ENCODE measurements at places on chromosomes 3 and 15.
A peak's percentile ranks its signal among the peaks of the same experiment; 100 is the strongest.

DNA sequence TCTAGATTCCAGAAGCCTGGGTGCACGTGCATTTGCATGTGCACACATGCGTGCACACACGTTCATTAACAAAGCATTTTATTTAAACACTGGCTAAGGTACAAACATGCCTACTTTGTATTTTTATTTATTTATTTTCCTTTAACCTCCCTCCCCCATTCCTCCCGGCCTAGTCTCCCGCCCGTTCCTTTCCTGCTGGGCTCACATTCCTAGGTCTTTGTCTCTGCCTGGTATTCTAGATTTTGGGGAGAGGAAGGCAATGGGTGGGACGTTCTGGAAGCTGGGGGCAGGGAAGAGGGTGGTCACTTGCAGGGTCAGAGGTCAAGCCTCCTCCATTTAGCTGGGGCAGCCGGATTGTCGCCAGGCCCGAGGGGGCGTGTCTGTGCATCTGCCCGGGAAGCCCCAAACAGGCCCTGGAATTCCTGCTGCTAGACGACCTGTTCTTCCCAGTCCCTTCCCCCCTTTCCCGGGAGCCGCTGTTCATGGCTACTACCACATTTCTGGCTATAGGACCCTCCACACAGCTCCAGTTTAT, 51.8 kb downstream of the TRIM71 start:
- DNase-seq, result no peak

DNA sequence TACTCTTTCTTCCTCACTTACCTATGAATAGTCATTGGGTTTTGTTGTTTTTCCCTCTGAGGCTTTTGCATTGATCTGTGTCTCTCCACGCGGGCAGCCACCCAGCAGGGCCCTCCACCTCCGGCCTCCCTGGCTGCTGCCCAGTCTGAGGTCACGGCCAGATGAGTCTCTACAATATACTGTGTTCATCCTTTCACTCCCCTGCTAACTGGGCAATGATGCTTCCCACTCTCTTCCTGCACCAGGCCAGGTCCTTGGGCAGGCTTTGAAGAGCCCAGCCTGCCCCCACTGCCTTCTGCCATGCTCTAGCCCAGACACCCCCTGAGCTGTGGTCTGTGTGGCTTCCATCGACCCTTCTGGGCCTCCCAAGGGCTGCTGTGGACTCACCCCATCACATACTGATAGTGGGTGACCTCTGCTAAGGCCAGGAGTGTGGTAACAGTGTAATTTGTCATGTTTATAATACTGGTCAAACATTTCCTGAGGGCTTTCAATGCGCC, 18.0 kb downstream of the PDIA5 start:
- DNase-seq, result peak; percentile 15

- DNase-seq, result no peak
Measured at GRCh38 chr3:130456540-130456939, 60.4 kb upstream of the COL6A6 start.

GRCh38 chr3:47523310-47524073, 10.0 kb upstream of the ELP6 start:
- no peak for DNase-seq

- DNase-seq, result no peak
Measured at GRCh38 chr3:44984335-44984734, 8.3 kb downstream of the EXOSC7 start.

- DNase-seq, result no peak
Measured at GRCh38 chr3:194140520-194141414, 4.8 kb downstream of the HES1 start.

DNA sequence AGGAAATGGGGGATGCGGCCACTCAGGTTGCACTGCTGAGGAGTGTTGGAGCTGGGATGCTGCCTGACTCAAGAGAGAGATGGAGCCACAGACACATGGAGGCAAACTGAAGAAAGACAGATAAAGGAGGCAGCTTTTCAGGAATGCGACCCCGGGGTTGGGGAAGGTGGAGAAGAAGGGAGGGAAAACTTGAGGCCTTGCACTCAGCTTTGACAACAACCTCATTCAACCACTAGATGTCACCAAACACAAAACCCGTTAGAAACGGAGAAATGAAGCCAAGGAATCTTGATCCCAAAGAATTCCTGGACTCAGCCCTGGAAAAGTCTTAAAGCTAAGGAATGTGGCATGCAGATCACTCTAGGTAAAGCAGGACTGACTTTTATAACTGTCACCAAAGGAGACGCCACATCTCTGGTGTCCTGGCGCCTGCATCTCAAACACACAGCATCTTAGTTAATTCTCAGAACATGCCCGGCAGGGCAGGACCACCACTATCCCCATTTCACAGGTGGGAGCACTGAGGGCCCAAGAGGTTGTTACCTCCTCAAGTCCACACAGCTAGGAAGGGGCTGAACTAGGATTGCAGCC, 59.6 kb upstream of the LMCD1 start:
- DNase-seq, result no peak

DNA sequence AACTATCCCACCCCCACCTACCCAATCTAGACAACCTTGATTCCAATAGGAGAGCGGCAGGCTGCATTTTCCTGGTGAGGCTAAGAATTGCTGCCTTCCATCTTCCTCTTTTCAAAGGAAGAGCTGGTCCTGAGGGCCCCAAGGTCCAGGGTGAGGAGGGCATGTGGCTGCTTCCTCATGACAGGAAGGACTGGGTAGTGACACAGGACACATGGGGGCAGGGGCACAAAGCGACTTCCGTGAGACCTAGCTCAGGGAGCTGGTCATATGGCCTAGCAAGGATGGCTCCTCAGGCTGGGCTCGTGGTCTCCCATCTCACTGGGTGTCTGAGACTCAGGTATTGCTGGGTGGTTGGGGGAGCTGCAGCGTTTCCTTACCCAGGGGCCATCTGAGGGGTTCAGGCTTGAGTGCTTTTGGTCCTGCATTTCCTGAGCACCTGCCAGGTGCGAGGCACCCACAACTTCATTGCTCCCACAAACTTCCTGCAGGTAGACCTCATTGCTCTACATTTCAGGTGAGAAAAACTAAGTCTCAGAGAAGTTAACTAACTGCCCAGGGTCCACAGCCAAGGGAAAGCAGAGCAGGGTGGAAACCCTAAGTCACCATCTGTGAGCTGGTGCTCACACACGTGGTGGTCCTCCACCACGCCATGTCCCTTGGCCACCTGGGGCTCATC, 160.0 kb upstream of the TLE3 start:
- peak; percentile 56 for DNase-seq

- no peak for DNase-seq
Measured at GRCh38 chr15:75823860-75824613, 19.2 kb upstream of the UBE2Q2 start.

DNA sequence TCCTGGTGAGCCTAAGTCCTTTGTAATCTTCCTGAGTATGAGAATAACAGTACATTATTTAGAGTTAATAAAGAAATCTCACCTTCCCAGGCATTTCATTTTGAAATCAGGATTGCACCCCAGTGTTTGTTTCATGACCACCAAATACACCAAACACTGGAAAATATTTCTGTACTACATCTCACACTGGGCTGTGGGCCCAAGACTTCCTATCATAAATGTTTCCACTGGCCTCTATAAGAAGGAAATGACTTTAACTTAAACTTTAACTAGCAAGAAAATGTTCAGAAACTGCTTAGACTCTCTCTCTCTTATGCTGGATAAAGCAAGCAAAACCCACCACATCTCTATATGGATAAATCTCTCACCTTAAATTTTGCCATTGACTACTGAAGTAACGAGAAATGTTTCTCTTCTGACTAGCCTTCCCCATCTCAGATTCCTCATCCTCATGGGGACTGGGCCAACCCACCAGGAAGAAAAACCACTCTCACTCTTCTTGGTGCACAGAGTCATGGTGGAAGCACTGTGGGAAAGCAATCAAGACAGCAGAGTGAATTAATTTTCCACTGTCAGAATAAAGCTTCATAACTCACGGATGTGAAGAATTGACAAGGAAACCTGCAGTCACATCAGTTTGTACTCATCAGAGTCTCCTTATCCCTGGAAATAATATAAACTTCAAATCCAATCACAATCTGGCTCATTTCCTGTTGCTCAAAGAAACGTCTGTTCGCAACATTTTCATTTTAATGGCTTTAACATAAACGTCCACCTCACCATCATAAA, 859.6 kb downstream of the EPHA3 start:
- no peak for DNase-seq

DNA sequence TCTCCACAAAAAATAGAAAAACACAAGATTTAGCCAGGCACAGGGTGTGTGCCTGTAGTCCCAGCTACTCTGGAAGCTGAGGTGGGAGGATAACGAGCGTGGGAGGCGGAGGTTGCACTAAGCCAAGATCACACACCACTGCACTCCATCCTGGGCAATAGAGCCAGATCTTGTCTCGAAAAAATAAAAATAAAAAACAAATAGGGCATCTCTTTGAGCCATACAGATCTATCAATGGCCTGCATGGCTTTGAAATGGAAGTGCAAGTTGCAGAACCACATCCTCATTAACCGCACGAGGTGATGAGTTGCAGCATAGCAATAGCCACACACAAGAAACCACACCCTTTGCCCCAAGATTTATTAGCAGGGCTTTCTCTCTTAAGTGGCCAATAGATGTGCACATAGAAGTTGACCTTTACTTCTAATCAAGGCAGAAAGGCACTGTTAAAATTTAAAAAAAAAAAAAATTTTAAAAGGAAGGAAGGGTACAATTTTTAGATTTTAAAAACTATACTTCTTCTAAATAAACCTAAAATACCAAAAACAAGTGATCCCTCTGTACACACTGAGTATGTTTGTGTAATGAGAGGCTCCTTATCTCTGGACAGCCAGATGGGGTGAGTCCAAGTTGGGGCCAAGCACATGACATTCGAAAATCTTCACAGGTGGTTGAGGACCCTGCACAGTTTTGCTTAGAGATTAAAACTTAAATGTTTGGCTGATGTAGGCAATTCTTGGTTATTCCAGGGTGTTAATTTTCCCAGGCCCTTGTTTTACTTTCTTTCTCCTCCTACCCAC, 53.4 kb downstream of the FILIP1L start:
- DNase-seq, result no peak

GRCh38 chr15:64743691-64744090, 31.7 kb downstream of the RBPMS2 start:
- DNase-seq, result no peak

DNA sequence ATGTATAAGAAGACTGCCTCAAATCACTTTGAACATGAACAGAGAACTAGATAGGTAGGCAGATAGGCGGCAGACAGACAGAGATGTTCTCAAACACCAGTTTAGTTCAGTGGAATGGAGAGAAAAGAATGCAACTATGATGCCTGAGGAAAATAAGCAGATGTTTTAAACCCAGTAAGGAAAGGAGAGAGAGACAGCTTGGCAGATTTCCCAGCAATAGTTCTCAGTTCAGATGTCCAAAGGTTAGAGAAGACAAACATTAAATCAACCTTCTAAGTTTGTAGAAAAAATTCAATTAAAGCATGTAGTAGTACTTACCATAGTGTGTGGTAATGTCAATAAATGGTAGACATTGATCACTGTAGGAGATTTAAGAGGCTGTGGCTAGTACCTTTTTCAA, 209.6 kb upstream of the PFN2 start:
- DNase-seq, result no peak

- DNase-seq, result no peak
Measured at GRCh38 chr15:39593071-39593655, 12.3 kb downstream of the THBS1 start.

- no peak for DNase-seq
Measured at GRCh38 chr3:184143327-184143726, 8.2 kb downstream of the EIF2B5 start.

GRCh38 chr3:41991437-41991836, 29.5 kb upstream of the ULK4 start:
- no peak for DNase-seq

DNA sequence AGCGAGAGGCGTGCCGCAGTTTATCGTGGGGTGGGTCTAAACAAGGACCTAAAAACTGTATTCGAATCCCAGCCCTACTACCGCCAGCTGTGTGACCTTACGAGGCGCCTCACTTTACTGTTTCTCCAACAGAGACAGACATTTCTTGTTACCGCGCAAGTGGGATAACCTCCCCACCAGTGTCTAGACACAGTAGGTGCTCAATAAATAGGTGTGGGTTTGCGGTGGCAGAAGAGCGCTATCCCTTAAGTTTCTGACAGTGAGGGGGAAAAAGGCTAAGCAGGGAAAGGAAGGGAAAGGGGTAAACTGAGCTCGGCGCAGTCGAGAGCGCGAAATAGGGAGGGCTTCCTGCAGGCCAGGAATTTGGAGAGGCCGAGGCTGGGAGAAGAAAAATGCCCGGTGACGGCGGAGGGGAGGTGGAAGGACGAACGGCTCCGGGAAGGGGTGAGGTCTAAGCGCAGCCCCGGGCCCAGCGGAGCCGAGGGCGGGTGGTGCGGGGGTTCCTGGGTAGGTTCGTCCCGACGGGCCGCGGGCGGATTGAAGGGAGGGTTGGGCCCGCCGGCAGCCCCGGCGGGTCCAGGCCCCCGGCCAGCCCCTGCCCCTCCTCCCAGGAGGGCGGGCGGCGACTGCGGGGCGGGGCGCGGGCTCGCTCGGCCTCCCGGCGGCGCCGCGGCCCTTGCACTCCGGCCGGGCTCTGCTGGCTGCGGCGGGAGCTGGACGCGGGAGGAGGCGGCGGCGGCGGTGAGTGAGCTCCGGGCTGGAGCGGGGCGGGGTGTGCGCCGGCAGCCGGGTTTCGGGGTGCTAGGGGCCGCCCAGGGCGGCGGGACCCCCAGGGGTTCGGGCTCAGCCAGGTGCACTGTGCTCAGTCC, at the start of gene CGNL1:
Gene CGNL1, plus strand, starts transcription at position 679 of the 869 bp plus-strand sequence. CDS start 61,495 bp downstream, outside the sequence.
- no peak for DNase-seq

GRCh38 chr15:30065025-30065801, 17.5 kb upstream of the GOLGA8J start:
- no peak for DNase-seq

Data from GDM1 (cell line).